G401 (cell line): ENCODE measurements at places on chromosomes 1 and 21.

- DNase-seq, result no peak
Observed at GRCh38 chr1:165162671-165163241, 193.8 kb downstream of the LMX1A start.

DNA sequence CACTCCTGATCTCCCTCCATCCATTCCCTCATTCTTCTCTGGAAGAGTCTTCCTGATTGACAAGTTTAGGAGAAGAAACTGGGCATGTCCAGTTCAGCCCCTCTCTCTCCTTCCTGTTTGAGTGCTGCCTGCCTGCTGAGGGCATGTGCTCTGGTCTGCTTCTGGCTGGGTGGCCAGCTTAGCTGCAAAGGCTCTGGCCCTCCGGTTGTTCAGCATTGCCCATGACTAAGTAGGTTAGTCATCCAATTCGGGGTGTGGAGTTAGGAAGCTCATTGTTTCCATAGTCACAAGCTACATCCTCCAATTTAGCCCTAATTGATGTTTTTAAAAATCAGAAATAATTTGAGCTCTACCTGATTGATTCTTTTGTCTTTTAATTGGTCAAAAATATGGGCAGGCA lies 25.6 kb upstream of the PLA2G2E start:
- DNase-seq, result no peak

DNA sequence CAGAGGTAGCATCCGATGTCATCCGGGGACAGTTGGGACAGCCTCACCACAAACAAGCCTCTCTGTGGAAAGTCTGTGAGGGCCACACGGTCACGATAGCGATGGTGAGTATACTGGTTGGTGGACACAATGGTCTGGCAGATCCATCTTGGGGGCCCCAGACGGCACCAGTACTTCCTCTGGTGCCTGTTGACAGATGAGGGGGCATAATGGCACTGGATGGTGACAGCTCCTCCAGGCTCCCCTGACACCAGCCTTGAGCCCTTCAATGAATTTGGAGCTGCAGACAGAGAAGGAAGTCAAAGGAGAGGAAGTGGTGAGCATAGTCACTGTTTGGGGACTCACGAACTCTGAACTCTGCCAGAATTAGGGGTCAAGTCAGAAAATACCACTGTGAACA lies 8.0 kb downstream of the FCAMR start:
- no peak for DNase-seq

- DNase-seq, result no peak
Observed at GRCh38 chr1:224828691-224829090, 100.8 kb upstream of the DNAH14 start.

- no peak for DNase-seq
Observed at GRCh38 chr1:228029281-228029680, 22.5 kb downstream of the WNT3A start.

- no peak for DNase-seq
Observed at GRCh38 chr21:46545363-46545762, 59.5 kb downstream of the S100B start.

- no peak for DNase-seq
Observed at GRCh38 chr1:22658385-22659163, 5.5 kb downstream of the C1QB start.

DNA sequence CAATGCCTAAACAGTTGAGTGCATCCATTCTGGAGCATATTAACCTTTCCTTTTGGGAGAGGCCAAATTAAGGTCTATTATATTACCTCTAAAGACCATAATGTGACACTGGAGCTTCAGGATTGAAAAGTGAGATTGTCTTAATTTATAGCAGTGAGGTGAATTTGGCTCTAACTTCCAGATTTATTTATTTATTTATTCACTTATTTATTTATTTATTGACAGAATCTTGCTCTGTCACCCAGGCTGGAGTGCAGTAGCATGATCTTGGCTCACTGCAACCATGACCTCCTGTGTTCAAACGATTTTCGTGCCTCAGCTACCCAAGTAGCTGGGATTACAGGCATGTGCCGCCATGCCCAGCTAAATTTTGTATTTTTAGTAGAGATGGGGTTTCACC lies 19.1 kb downstream of the ZCCHC17 start:
- DNase-seq, result no peak

DNA sequence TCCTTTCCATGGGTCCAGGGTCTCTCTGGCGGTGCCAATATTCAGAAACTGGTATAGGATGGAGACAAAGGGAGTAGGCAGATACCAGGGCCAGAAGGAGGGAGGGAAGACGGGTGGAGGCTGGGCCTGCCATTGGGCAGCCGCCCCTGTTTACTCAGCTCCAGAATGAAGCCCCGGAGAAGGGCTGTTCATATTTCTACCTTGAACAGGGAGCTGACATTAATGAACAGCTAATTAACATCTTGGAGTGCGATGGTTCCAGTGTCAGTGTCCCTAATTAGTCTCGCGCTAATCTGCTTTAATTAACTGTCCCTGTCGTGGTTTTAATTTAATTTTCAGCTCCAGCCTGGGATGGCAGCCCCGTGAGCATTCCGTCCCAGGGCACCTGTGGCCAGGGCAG lies 113.8 kb downstream of the EPHB2 start:
- no peak for DNase-seq

DNA sequence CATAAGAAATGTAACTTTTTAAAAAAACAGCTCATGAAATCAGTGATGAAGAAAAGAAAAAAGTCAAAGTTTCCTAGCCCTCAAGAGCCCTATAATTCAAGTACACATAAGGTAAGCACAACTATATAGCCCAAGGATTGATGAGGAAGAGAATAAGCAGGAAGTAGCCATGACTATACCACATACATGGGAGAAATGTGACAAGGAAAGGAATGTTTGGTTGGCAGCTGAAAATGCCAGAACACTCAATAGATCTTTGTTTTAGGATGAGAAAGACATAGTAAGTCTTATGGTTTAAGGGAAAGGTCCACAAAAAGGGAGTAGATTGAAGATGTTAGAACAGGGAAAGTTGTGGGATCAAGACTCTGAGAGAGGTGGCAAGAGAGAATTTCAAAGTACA lies 5.7 kb downstream of the DOCK7 start:
- DNase-seq, result no peak

- no peak for DNase-seq
Observed at GRCh38 chr1:14479865-14480264, 118.6 kb upstream of the KAZN start.

DNA sequence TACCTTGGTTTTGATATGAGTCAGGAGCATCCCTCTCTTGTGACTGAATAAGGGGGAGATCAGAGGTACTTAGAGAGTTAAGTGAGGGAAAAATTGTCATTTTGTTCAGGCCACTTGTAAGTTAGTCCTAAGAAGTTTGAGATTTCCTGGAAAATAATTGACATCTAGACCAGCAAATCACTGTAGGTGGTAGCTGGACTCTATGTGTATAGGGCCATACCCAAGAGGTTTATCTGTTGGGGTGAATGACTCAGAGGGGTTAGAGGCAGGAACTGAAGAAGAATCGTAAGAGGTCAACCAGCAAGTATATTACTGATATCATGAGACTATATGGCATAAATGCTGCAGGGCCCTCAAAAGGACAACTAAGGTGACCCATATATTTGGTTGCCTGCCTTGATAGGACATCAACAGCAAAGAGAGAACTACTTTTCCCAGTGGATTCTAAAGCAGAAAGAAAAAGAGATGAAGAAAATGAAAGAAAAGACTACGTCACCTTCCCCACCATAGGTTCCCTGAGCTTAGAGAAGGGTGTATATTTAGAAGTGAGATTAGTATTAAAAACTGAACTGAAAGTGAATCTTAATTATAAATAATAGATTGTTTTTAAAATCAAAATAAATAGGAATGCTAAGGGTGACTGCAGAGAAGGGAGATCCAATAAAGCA lies 8.0 kb upstream of the RNPC3 start:
- DNase-seq, result no peak

- DNase-seq, result peak; percentile 64
Observed at GRCh38 chr1:165717918-165718515, 19.7 kb upstream of the ALDH9A1 start.

DNA sequence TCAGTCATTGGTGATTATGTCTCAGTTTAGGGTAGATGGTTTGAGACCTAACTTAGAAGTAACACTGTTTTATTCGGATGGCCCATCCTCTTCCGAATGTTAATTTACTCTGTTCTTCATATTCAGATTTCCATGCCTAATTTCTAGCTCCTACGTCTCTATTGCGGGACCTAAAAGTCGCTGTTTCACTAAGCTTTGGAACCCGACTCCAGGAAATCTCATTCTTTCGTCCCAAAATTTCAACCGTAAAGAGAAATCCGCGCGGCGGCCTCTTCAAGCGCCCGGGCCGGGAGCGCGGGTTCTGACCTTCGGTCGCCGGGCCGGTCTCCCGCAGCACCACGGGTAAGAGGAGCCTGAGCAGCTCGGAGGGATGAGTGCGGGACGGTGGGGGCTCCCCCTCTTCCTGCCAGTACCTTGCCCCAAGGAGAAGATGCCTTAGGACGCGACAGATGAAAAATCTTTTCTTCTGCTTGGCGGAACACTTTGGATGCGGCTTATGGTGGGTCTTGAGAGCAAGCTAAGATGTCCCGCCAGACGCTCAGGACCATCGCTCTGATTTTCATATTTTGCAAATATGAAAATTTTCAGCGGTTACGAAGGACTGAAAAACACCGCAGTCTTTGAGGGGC lies 128.7 kb downstream of the PPIAL4G start:
- no peak for DNase-seq
